ENCODE measurements at places on chromosomes 2 and 18.

- DNase-seq: no peak
These were observed 206.7 kb upstream of the RBBP8 start for GRCh38 chr18:22726469-22726868.

GRCh38 chr2:102667072-102667471 lies 47.7 kb downstream of the SLC9A2 start:
- DNase-seq: no peak

GRCh38 chr18:76953156-76953555 lies 130.8 kb downstream of the ZNF236 start:
- no peak for DNase-seq

- DNase-seq: no peak
These were observed 131.3 kb downstream of the PXDN start for GRCh38 chr2:1613078-1613445.

- no peak for DNase-seq
These were observed 144.6 kb downstream of the CABLES1 start for GRCh38 chr18:23279931-23280330.

GRCh38 chr2:120875431-120875830 lies 139.8 kb downstream of the GLI2 start:
- no peak for DNase-seq
